Smooth muscle cell of the pulmonary artery (primary cell): ENCODE measurements at places on chromosomes 5 and 9. TPM values are rescaled to one million over a fixed set of nuclear protein-coding genes. Genes with fewer than 3 reads are reported as not detected.

The LHFPL2 gene
- 66.9 and 83.6 TPM in 2 replicates for total RNA-seq

The NRG2 gene
- 0.98 and 1.6 TPM in 2 replicates for total RNA-seq

The CKMT2 gene
- total RNA-seq = 15.1 and 18.6 TPM in 2 replicates

The SMIM33 gene
- total RNA-seq = not detected in 2 replicates

The GABRA1 gene
- total RNA-seq = 0.17 TPM in 1 of 2 replicates, not detected in the other

The FOXD4L3 gene
- total RNA-seq = 0.07 and 0.10 TPM in 2 replicates

The GABRA6 gene
- total RNA-seq = not detected in 2 replicates

The PPP3R2 gene
- not detected in 2 replicates for total RNA-seq

The PTGER4 gene
- total RNA-seq = 15.0 and 25.0 TPM in 2 replicates

The SLC34A3 gene
- total RNA-seq = not detected in 2 replicates

The SRD5A1 gene
- total RNA-seq = 21.2 and 33.9 TPM in 2 replicates

The FAM200C gene
- total RNA-seq = 4.5 and 7.2 TPM in 2 replicates

The HNRNPA0 gene
- 11.0 and 11.7 TPM in 2 replicates for total RNA-seq

The RNF183 gene
- total RNA-seq = not detected in 2 replicates

The ZNF354C gene
- 7.7 and 8.5 TPM in 2 replicates for total RNA-seq

The SYNPO gene
- 62.4 and 94.2 TPM in 2 replicates for total RNA-seq

The GABBR2 gene
- 0.46 TPM in 1 of 2 replicates, not detected in the other for total RNA-seq

The CARD9 gene
- total RNA-seq = 0.85 and 3.1 TPM in 2 replicates

The CBY3 gene
- 0.20 TPM in 1 of 2 replicates, not detected in the other for total RNA-seq

The RHOBTB3 gene
- total RNA-seq = 120 and 154 TPM in 2 replicates

The CCNG1 gene
- total RNA-seq = 166 and 222 TPM in 2 replicates

The SOX30 gene
- not detected in 2 replicates for total RNA-seq

The MEF2C gene
- total RNA-seq = 19.5 and 36.2 TPM in 2 replicates

The LCN1 gene
- 0.20 and 0.43 TPM in 2 replicates for total RNA-seq

The DOCK8 gene
- 0.07 and 0.26 TPM in 2 replicates for total RNA-seq

The SH2D3C gene
- total RNA-seq = 0.10 and 2.2 TPM in 2 replicates

The ADAMTS2 gene
- total RNA-seq = 32.5 and 155 TPM in 2 replicates

The APBA1 gene
- 14.5 and 21.8 TPM in 2 replicates for total RNA-seq

The SHOC1 gene
- total RNA-seq = under 0.01 TPM in 1 of 2 replicates, not detected in the other

The FYB1 gene
- total RNA-seq = 0.03 and 0.07 TPM in 2 replicates

The ZDHHC11 gene
- 2.9 and 10.4 TPM in 2 replicates for total RNA-seq

The ABO gene
- not detected in 2 replicates for total RNA-seq

The PHYKPL gene
- total RNA-seq = 38.7 and 42.9 TPM in 2 replicates

The ANKRD34B gene
- not detected in 2 replicates for total RNA-seq

The CTSV gene
- 0.17 and 0.26 TPM in 2 replicates for total RNA-seq

The OR1Q1 gene
- 0.59 TPM in 1 of 2 replicates, not detected in the other for total RNA-seq

The MZB1 gene
- total RNA-seq = not detected in 2 replicates

The TMEM167A gene
- 58.8 and 91.5 TPM in 2 replicates for total RNA-seq

The FOXD4 gene
- total RNA-seq = 0.13 and 0.17 TPM in 2 replicates

The ZNF608 gene
- 7.7 and 10.1 TPM in 2 replicates for total RNA-seq
